ENCODE measurements at places on chromosomes 2 and 18. TPM values are rescaled to one million over a fixed set of nuclear protein-coding genes. Genes with fewer than 3 reads are reported as not detected.

Gene SPATA3
- not detected for total RNA-seq

Gene MYO1B
- total RNA-seq, result 145 TPM

Gene GALNT14
- total RNA-seq, result 2.0 TPM

Gene ARHGAP15
- total RNA-seq, result 2.0 TPM

Gene UNC80
- total RNA-seq, result 0.80 TPM

Gene AAMP
- total RNA-seq, result 65.7 TPM

- DNase-seq, result no peak
Observed at GRCh38 chr2:173647681-173648311, 293.1 kb downstream of the CDCA7 start.

DNA sequence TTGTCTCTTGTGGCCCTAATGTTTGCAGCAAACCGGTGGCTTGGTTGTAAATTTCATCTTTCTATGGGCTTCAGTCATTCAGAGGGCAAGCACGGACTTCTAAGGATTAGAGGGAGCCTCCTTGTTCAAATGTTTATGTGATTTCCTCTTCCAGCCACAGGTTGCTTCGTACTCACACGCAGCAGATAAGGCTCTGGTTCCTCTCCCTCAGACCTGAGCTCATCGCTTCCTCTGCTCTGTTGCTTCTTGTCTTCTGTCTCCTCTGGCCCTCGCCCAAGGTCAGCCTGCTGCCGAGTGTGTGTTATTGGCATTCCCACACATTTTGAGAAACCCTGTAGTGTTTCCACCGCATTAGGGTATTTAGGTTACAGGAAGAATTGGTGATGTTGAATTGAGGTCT is 44.0 kb downstream of the MYL12B start:
- no peak for DNase-seq

DNA sequence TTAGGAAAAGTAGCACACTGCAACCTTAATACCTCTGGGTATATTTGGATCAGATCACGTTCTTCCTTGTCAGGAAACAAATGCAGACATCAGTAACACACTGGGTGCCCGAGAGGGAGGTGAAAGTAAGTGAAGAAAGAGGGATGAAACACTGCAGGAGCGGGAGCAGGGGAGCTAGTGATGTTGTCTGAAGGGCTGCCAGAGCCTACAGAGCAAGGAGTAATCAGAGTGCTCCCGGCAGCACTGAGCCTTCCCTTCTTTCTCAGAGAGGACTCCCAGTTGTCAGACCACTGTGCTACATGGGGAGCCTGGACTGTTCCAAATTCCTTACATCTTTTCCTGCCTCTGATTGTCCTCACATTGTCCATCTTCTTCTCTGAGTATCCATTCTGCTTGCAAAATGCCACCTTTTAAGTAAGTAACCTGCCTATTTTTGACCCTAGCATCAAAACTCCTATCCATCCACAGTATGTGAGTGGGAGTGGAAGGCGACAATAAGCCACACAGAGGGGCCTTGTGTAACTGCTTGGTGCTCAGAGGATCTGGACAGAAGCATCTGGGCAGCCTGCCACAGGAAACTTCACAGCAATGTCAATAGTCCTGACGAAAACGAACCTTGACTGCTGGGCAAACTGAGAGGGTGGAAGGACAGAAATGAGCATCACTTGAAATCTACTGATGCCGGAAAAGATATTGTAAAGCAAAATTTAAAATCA is 10.8 kb upstream of the NAB1 start:
- DNase-seq, result peak; percentile 58

DNA sequence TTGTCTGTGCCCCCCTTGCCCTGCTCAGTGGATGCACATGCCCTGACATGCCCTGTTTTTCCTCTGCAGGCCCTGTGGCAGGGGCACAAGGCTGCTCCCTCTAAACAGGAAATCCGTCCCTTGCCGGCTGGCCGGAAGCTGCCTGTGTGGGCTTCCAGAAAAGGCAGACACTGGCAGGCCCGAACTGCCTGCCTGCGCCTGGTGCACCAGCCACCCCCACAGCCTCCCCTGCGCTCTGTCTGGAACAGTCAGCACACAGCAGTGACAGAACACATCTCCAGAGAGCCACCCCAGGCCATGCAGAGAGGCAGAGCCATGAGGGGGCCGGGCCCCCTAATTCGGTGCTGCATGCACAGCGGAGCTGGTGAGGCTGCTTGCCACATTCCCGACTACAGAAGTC is 33.5 kb downstream of the LOXHD1 start:
- DNase-seq, result no peak

DNA sequence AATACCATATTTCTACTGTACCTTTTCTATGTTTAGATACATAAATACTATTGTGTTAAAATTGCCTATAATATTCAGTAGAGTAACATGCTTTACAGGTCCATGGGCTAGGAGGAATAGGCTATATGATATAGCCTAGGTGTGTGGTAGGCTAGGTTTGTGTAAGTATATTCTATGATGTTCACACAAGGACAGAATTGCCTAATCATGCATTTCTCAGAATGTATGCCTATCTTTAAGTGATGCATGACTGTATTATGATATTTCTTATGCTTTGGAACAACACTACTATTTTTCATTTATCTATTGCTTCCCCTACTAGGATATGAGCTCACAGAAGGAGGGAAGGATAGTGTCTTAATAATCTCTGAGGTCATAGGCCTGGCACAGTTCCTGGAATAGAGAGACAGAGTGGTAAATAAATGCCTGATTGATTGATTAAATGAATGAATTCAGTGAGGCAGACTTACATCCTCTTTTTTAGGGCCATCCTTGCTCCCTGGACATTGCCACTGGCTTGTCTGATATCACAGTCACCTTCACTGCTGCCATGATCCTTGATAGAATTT is 121.0 kb downstream of the MYO3B start:
- no peak for DNase-seq

DNA sequence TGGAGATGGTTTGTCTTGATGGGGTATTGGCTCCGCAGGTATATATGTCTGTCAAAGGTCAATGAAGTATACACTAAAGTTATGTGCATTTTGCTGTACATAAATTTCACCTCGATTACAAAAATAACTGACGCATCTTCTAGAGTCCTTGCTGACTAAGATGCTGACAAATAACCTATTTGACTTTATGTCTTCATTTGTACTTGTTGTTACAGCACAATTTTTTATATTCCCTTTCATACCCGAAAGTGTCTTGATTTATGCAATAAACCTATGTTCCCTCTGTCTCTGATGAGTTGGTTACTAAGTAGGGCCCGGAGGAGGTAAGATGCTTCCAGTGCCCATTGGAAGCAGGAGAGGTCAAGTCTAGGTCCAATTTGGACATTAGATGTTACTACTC is 93.5 kb downstream of the COPS8 start:
- no peak for DNase-seq

DNA sequence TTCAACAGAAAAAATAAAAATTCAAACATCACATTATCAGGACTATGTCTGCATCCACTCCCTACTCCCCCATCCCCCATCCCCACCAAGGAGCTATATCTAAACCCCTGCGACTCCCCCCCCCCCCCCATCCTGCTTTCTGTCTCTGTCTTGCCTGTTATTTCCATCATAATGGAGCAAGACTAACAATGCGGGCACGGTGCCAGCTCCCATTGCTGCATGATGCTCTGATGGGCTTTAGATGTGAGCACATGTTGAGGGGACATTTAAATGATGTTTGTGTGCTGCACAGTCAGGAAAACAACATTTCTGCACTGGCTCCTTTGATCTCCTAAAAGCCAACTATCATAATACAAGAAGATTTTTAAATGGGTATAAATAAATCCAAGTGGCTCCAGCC is 644.2 kb upstream of the SETBP1 start:
- no peak for DNase-seq

GRCh38 chr2:25982968-25983280 is 627 bp upstream of the KIF3C start:
- no peak for DNase-seq

DNA sequence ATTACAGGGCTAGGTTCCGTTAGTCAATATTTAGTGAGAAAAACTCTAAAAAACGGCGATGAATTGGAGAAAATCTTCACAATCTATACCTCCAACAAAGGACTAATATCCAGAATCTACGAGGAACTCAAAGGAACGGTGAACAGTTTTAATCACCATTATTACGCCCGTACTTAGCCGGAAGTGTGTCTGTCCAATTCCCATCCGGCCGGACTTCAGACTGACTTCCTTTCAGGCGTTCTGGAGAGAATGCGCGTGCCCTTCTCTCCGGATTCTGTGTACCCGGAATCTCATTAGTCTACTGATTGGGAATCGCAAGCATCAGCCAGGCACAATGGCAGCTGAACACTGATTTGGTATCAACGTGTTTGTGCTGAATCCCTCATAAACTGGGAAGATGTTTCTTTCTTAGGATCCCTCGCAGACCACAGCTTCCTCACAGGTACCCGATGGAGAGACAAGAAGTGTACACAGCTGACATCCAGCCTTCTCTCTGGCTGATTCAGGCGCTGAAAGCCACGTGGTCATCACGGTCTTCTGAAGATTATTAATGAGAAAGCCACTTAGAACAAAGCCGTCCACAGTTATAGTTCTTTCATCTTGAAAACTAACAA is 239.9 kb downstream of the ZNF516 start:
- DNase-seq, result no peak

DNA sequence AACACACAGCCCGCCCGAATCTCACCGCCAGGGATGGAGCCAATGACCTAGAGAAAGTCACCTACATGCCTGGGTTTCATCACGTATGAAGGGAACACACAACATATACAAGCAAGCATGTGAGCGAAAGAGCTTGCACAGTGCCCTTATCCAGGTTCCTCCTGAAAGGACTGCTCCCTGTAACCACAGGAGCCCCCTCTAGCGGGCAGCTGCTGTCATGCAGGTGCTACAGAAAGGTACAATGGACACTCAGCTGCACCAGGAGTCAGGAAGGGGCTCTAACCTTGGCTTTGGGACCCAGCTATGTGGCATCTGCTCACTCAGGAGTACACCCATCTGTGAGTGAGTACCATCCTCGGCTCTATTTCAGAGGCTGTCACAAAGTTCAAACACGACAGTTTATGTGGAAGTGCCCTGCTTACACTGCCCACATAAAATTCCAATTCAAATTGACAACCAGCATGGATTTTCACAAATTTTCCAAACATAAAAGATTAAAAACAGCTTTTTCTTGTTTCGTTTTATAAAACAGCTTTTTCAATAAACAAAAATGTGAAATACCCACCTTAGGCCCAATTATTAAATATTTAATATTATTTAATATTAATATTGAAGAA is 3.5 kb downstream of the NDUFA10 start:
- peak; percentile 96 for DNase-seq

- DNase-seq, result peak; percentile 41
Observed at GRCh38 chr2:158725441-158725891, 69.7 kb upstream of the DAPL1 start.

DNA sequence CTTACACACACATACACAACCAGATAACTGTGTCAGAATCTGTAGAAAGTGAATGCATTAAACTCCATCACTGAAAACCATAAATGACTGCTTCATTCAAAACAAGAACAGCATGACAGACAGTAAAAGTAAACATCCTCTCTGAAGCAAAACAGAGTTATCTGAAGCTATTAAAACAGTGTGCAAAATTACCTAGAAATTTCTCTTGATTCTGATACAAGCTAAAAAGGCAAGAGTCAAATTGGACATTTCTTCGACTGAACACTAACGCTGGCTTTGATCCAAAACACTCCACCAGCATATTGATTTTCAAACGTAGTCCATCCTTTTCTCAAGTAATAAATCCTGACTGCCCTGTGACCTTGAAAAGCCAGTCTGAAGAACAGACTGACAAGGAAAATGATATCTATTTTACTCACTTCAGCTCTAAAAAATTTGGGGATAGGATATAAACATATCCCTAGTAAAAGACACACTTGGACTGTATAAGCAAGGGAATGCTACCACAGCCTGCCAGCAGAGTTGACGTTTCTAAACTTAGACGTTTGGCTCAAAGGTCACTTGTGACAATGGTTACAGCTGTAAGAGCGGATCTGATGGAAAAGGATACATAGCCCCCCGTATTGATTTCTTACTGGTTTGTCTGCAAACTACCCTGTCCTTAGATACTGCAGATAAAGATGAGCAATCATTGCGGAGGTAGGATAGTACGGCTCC is 128.9 kb upstream of the ITGB6 start:
- DNase-seq, result no peak

DNA sequence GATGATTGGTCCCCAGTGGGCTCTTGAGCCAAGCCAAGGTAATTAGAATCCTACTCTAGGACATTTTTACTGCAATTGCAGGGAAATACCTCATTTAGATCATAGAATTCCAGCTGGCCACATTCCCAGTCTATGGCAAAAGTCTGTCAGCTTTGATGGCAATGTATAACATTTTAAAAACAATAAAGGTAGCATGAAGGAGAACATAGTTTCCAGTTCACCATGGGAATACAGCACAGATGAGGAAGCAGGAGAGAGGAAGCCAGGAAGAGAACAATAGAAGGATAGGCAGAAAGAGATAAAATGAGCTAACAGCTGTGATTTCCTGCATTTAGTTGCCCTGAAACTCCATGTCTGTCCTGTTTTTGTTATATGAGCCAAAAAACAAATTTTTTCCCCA is 897.3 kb upstream of the DDX18 start:
- no peak for DNase-seq

DNA sequence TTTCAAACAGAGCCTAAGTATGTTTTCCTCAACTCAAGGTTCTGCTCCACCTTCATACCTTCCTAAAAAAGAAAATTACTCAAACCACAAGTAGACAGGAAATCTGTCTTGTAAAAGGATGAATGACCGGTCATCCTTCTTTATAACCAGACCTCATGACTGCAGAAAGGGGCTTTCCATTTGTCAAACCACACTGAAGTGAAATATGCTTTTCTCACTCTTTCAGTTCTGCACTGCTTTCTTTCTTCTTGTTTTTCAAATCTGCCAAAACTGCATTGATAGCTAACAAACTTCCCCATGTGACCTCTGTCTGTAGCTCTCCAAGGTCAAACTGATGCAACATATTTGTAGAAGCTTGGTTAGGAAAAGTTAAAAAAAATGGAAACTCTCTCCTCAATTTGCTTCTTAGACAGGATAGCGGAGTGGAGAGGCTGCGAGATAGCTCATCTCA is 308.9 kb upstream of the CCDC68 start:
- no peak for DNase-seq
